CD4-positive, alpha-beta T cell (primary cell): ENCODE measurements at places on chromosomes 6 and 20. TPM values are rescaled to one million over a fixed set of nuclear protein-coding genes. Genes with fewer than 3 reads are reported as not detected.

Gene ZBP1
- total RNA-seq, result 39.0 TPM

Gene CD40
- total RNA-seq, result 1.2 TPM

Gene RIPOR2
- 123 TPM for total RNA-seq

Gene SAPCD1
- total RNA-seq, result 2.8 TPM

Gene MUC21
- not detected for total RNA-seq

Gene LCA5
- not detected for total RNA-seq

Gene PAK5
- not detected for total RNA-seq

Gene SLCO4A1
- 2.5 TPM for total RNA-seq

Gene CCDC170
- not detected for total RNA-seq

Gene SNAP91
- not detected for total RNA-seq

Gene UBE2C
- total RNA-seq, result 0.64 TPM

Gene DNPH1
- 27.3 TPM for total RNA-seq

Gene XKR7
- not detected for total RNA-seq

Gene ATP9A
- total RNA-seq, result 0.11 TPM

Gene PRSS16
- total RNA-seq, result 0.69 TPM

Gene TGM3
- total RNA-seq, result not detected

Gene CCM2L
- not detected for total RNA-seq

Gene OTOR
- not detected for total RNA-seq

Gene SERPINB6
- total RNA-seq, result 11.0 TPM

Gene ABCC10
- total RNA-seq, result 35.7 TPM

Gene CST4
- not detected for total RNA-seq

Gene HCRTR2
- not detected for total RNA-seq
